ENCODE measurements at places on chromosomes 6 and 20.

GRCh38 chr20:51700809-51701285, 67.3 kb downstream of the ATP9A start:
- DNase-seq = peak; percentile 52

GRCh38 chr6:38025451-38025850, 205.9 kb downstream of the ZFAND3 start:
- DNase-seq = peak; percentile 26

DNA sequence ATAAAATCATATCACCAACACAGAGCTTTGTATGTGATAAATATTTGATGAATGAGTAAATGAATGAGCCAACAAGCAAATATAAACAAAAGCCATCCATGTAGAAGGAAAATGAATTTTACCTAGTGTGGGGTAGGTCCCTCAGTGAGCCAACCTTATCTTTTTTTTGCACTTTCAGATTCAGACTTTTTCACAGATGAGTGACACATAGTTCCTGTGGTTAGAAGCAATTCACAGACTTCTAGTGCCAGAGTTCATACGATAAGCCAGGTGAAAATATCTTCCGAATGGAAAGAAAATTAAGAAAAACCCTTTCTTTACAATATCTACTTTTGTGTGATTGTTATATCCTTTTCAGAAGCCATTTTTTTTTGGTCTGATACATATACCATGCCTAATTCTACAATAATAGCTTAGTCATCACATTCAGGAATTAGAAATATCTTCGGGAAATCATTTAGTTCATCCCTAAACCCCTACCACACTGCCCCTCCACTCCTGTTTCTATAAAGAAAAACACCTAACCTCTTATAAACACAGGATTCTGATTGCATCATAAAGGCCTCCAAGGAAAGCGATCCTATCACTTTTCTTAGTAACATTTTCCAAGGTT, 82.7 kb upstream of the CNR1 start:
- DNase-seq = no peak

- DNase-seq = no peak
Measured at GRCh38 chr20:48807051-48807450, 20.7 kb downstream of the PREX1 start.

DNA sequence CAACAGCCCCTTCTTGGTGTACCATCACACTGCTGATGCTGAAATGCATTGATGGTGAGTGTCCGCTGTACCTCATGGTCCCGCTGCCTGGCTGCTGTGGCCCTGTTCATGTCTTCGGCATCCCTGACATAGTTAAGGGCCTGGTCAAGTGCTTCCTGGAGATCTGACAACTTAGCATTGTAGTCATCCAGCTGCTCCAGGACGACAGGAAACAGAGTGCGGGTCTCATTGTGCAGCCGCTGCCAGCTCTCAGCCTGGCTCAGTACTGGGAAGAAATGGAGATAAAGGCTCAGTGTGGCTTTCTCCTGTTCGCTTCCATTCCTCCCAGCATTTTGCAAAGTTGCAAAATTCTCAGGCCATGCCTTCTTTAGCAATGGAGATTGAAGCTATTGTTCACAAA, 81.8 kb downstream of the LAMA4 start:
- DNase-seq = no peak

DNA sequence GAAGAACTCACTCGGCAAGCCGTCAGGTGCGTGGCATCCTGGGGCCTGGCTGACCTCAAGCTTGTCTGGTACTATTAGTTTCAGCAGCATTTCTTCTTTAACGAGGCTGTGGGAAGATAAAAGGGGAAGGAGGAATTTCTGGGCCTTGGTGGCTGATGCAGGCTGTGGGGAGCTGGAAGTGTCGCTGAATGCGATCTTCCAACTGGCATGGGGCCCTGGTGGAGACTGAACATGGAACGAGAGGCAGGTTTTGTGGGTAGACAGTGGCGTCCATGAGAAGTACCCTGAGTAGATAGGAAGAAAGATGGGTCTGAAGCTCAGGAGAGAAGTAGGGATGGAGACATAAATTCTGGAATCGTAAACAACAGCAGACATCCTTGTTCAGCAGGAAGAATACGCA, 23.9 kb downstream of the ERMARD start:
- DNase-seq = no peak

Data from iris pigment epithelial cell (primary cell).